ENCODE measurements at places on chromosomes 1 and 21.

GRCh38 chr1:143699115-143699514, 272.7 kb downstream of the FAM72C start:
- DNase-seq, result no peak

DNA sequence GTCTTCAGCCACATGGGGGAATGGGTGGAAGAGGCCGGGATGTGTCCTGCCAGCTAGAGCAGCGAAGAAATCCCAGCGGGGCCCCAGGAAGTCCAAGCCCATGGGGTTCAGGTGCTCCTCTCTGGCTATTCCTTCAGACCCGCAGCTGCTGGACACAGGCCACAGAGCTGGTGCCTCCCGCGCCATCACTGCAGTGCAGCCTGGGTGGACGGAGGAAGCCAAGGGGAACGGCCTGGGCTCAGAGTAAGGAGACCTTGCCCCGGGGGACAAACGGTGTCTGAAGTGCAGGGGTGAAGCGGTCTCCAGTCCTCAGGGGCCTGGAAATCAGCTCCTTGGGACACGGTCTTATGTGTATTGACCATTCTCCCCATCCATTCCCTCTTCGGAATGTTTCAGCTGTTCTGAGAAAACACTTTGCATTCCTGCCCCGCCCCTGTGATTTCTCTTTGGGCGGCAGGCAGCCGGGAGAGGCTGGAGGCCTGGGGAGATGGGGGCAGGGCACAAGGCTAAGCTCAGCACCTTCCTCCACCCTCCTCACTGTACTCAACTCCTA, 18.4 kb downstream of the MTHFR start:
- peak; percentile 29 for DNase-seq

- no peak for DNase-seq
Measured at GRCh38 chr1:168390271-168390670, 109.6 kb downstream of the TBX19 start.

GRCh38 chr1:160858097-160858496, 4.6 kb downstream of the CD244 start:
- no peak for DNase-seq

- DNase-seq, result no peak
Measured at GRCh38 chr1:5253036-5253435, 598.6 kb downstream of the AJAP1 start.

GRCh38 chr1:113931451-113931851, 2.3 kb downstream of the HIPK1 start:
- DNase-seq, result peak; percentile 83

DNA sequence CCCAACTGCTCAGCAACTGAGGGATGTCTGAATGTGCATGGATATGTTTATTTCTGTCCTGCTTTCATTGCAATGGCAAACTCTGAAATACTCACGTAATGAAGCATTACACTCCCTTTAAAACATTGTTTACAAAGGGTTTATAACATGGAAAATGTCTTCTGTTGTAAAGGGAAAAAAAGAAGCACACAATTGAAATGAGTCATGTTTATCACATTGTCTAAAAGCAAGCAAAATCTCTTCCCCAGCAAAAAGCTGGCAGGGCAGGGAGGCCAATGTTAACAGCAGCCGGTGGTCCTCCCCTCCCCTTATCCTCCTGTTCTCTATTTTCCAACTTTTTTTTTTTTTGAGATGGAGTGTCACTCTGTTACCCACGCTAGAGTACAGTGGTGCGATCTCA, 3.9 kb upstream of the EFNA1 start:
- no peak for DNase-seq

DNA sequence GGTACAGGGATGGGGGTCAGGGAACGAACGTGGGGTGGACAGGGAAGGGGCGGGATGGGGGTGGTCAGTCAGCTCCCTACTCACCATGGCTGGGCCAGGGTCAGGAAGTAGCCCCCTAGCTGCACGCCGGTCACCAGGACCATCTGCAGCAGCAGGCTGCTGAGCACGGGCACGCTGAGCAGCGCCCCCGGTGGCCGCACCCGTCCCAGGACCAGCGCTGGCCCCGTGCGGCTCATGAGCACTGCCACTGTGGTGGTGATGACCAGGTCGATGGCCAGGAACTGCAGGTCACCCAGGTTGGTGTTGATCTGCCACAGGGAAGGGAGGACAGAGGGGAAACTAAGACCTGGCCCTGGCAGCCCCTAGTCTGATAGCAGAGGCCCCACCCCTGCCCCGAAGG, 6.5 kb upstream of the MFAP2 start:
- DNase-seq, result no peak

GRCh38 chr1:109466452-109467300, at the start of gene SYPL2:
Gene SYPL2, plus strand, starts transcription at chr1:109466546. Its CDS starts 298 bp downstream, at chr1:109466844.
- no peak for DNase-seq

GRCh38 chr1:153922076-153922971, 448 bp downstream of the GATAD2B start:
- peak; percentile 5 for DNase-seq

- no peak for DNase-seq
Measured at GRCh38 chr1:147246044-147246690, 3.7 kb downstream of the CHD1L start.

- DNase-seq, result no peak
Measured at GRCh38 chr1:110239441-110240430, 29.6 kb downstream of the KCNC4 start.

GRCh38 chr1:168084396-168085231, 52.1 kb downstream of the GPR161 start:
- DNase-seq, result peak; percentile 40

- no peak for DNase-seq
Measured at GRCh38 chr1:222540598-222540995, 7.3 kb downstream of the HHIPL2 start.

DNA sequence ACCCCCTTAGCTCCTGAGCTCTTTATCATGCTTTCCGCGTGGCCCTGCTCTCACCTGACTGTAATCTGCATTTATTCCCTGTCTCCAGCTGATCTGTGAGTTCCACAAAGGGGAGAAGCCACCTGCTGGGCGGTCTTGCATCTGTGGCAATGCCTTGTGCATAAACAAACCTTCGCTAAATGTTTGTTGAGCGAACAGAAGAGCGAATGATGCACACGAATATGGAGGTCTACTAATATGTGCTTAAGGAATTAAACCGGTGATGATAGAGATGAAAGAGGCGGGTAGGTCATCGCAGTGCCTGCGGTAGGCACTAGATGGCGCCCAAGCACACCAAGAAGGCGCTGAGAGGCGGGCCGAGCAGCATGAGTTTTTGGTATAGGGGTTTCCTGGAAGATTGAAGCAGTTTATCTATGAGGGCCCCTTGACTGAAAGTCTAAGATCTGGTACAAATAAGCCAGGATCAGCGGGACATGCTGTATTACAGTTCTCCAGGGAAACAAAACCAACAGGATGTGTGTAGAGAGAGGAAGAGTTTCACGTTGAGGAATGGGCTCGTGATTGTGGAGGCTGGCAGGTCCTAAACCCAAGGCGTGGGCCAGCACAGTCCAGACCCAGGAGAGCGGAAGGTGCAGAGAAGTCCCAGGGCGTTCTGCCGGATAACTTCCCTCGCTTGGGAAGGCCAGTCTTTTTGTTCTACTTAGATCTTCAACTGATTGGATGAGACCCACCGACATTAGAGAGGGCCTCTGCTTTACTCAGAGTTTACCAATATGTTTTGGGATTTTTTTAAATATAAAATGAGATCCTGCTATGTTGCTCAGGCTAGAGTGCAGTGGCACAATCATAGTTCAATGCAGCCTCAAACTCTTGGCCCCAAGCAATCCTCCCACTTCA, 34.7 kb downstream of the TOMM20 start:
- peak; percentile 72 for DNase-seq

GRCh38 chr1:18384471-18384870, 96.3 kb upstream of the KLHDC7A start:
- no peak for DNase-seq

GRCh38 chr1:34885405-34886247, 26.1 kb upstream of the SMIM12 start:
- DNase-seq, result peak; percentile 3

- no peak for DNase-seq
Measured at GRCh38 chr1:109034382-109034781, 7.5 kb downstream of the WDR47 start.

- no peak for DNase-seq
Measured at GRCh38 chr21:26652854-26653253, 79.8 kb upstream of the CYYR1 start.

- peak; percentile 93 for DNase-seq
Measured at GRCh38 chr1:103250441-103250861, 142.1 kb upstream of the COL11A1 start.

- DNase-seq, result no peak
Measured at GRCh38 chr1:213192026-213192425, 141.0 kb downstream of the RPS6KC1 start.

DNA sequence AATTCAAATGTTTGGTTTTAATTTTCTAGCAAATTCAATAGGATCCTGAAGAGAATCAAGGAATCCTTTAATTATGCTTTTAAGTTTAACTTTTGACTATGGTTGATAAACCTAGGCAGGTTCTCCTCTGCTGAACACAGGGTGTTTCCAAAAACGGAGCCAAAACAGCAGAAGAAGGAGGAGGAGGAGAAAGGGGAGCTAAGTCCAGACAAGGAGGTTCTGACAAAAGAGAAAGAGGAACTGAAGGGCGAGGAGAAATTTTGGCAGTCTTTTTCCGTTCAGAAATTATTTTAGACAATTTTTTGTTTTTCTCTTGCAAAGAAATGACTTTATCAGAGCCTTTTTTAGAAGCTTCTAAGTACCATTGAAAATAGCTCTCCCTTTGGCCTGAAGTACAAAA, 33.2 kb upstream of the FNBP1L start:
- DNase-seq, result no peak

DNA sequence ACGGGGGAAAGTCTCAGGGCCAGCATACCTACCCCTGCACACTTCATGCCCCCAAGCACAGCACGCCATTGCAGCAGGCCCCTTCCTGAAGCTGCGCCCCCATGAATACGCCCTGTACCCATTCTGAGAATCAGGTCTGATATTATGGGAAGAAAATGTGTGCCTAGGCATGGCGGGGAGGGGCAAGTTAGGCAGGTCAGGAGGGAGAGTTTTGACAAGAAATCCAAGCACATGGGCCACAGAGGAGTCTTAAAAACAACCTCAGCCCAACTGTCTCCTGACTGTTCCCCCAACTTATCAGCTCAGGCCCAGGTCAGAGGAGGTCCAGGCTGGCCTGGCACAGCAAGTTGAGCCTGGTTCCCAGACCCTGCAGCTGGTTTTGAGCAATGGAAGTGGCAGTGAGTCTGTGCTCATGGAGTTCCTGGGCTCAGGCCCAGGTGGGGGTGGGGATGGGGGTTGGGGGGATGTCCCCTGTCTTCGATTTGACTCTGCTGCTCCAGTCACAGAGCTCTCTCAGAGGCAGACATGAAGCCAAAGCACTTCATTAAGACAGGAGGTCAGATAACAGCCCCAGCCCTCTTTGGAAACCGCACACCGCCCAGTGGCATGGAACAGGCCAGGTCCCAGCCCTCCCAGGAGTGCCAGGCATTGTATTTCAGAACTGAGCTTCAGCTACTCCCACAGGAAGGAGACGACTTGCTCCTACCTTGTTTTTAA, 20.6 kb upstream of the BCAR3 start:
- DNase-seq, result no peak

GRCh38 chr21:39062196-39062595, 121.1 kb downstream of the PSMG1 start:
- no peak for DNase-seq

DNA sequence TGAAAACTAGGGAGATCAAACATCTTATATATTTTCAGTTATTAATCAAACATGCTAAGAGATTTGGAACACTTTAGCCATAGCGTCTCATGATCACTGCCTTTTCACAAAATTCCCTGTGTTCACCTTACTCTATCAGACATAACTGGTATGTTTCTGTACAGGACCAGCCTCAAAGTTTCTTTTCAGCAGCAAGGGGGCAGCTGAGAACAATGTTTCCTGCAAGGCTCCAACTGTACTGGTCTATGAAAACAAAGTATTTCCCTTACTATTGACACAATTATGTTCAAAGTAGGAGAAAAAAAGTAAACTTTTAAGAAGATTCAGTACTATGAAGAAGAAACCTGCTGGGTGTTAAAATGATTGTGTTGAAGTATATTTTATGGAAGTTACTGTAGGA, 98.5 kb downstream of the ATF6 start:
- DNase-seq, result peak; percentile 66

GRCh38 chr1:163766257-163766918, 444.6 kb downstream of the NUF2 start:
- no peak for DNase-seq

- no peak for DNase-seq
Measured at GRCh38 chr1:53061123-53061858, 722 bp upstream of the PODN start.

- peak; percentile 61 for DNase-seq
Measured at GRCh38 chr1:34742667-34743270, 12.1 kb upstream of the GJB5 start.

GRCh38 chr1:91610789-91611188, 110.1 kb downstream of the CDC7 start:
- no peak for DNase-seq

DNA sequence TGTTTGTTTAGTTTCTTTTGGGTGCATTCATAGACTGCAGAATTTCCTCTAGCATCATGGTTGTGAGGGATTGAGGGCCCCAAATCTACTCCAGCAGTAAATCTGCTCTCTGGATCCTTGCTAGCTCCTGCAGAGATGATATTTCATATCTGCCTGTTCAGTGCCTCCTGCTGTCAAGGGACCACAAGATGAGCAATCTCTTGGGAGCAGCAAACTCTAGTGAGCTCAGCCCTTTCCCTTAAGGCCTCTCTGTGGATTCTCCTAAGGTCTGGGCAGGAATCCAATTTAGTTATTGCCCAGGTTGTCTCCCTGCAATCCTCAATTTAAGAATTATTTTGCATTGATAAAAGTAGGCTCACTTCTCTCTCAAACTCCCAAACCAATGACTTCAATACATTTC, 76.9 kb downstream of the RGS18 start:
- peak; percentile 64 for DNase-seq

- DNase-seq, result no peak
Measured at GRCh38 chr1:6126521-6127067, 53.5 kb downstream of the CHD5 start.

GRCh38 chr1:197327776-197328364, 59.8 kb downstream of the CRB1 start:
- DNase-seq, result no peak

DNA sequence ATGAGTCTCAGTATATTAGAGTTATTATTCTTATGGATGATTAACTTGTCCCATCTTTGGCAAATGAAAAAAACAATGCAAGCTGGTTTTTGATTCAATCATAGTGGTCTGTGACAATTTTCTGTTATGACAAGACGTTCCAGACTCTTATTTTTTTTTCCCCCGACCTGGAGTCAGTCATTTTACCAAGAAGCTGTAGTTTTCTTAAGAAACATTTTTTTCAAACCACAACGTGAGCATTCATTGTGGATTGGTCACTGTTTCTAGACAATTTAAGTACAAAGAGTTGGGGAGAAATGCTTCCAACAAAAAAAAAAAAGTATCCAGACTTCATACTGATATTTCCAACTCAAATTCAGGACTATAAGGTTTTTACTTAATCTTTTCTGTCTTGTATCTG, 8.0 kb upstream of the ANGPTL3 start:
- DNase-seq, result peak; percentile 85

GRCh38 chr1:176444286-176444685, 18.7 kb upstream of the PAPPA2 start:
- no peak for DNase-seq
